ENCODE measurements at places on chromosomes 2 and 18. TPM values are rescaled to one million over a fixed set of nuclear protein-coding genes. Genes with fewer than 3 reads are reported as not detected.

Gene CHRND
- not detected for total RNA-seq

Gene DLX1
- not detected for total RNA-seq

Gene PLCD4
- 10.7 TPM for total RNA-seq

Gene FAP
- total RNA-seq: 96.1 TPM

Gene CYP27C1
- not detected for total RNA-seq
